ENCODE measurements at places on chromosomes 16 and 17.

GRCh38 chr16:50538411-50539052 lies 9.7 kb upstream of the NKD1 start:
- DNase-seq = no peak

DNA sequence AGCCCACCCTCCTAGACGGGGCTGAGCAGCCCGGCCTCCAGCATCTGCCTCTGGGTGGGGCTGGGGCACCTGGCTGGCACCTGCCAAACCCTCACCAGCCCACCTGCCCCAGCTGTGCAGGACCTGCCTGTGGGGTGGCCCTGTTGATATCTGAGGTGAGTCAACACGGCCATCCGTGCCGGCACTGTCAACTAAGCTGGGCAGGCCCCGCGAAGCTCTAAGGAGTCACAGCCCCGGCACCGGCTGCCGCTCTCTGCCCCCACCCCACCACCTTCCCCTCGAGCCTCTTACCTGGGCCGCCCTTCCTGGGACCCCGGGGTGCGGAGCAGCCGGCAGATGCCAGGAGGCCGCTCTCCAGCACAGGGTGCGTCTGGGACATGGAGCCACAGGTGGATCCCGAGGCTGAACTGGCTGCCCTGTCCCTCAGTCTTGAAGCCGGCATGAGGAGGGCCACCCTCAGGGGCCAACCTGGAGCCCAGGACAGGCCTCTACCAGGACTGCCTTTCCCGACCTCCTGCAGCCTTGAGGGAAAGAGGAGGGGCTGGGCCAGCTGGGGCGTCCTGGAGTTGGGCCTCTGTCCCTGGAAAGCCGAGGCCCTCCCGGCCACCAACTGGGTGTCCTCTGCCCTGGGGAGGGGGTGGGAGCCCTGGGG lies 515 bp downstream of the CBFA2T3 start:
- no peak for DNase-seq

GRCh38 chr17:70017941-70018340 lies 57.1 kb upstream of the KCNJ16 start:
- no peak for DNase-seq

DNA sequence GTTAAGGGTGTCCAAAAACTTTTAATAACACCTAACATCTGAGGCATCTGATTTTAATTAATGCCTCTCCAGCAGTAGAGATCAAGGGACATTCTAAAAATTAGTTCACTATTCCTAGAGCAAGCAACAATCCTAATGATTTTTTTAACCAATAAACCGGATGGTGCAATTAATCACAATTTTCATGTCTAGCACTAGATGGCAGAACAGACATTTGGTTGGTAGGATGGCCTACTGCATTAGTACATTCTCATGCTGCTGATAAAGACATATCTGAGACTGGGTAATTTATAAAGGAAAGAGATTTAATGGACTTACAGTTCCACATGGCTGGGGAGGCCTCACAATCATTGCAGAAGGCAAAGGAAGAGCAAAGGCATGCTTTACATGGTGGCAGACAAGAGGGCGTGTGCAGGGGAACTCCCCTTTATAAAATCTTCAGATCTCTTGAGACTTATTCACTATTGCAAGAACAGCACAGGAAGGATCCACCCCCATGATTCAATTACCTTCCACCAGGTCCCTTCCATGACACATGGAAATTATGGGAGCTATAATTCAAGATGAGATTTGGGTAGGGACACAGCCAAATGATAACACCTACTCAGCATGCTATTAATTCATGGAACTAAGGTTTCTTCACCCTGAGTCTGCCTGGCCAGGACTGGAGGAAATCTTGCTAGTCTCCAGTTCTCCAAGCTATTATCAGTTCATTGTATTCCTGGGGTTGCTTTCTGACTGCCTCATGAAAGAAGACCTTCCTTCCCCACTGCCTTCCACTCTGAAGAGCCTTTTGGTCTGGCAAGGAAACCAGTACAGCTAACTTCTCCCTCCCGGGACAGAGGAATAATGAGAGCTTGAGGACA lies 24.8 kb downstream of the HS3ST3A1 start:
- DNase-seq = no peak

DNA sequence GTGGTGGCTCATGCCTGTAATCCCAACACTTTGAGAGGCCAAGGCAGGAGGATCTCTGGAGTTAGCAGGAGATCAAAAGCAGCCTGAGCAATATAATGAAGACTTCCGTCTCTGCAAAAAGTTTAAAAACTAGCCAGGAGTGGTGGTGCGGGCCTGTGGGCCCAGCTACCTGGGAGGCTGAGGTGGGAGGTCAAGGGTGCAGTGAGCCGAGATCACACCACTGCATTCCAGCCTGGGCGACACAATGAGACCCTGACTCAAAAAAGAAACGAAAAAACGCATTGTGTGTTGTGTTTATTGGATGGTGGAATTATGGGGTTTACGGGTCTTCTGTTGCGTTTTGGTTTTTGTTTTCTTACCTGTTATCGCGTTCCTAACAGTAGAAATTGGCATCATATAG lies 863 bp upstream of the DDX19A start:
- no peak for DNase-seq

DNA sequence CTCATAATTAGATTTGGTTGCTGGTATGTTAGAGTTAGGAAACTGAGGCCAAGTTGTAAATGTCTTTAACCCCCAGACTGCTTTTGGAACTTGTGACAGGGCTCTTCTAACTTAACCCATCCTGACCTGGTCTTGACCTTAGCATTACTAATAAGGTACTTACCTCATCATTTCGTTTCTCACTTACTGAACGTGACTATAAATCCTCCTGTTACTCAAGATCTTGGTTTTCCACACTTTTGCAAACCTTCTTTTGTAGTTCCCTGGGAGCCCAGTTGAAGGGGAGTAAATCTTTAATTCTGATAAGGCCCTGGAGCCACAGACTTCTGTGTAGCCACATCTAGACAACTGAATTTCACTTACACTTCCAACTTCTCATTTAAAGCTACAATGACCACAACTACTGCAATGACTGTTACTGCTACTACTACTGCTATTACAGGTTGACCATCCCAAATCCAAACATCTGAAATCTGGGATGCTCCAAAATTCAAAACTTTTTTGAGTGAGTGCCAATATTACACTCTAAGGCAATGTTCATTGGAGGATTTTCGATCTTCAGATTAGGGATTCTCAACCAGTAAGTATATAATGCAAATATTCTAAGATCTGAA lies 248.8 kb upstream of the TBX2 start:
- no peak for DNase-seq

GRCh38 chr17:79622776-79623175 lies 11.9 kb upstream of the RBFOX3 start:
- DNase-seq = no peak

Data from GM03348 (cell line).